Upper lobe of right lung (tissue), 1 donor: ENCODE measurements at places on chromosomes 2 and 18. TPM values are rescaled to one million over a fixed set of nuclear protein-coding genes. Genes with fewer than 3 reads are reported as not detected.

GRCh38 chr2:50863856-50864255 is 168.1 kb downstream of the NRXN1 start:
- no peak for DNase-seq

GRCh38 chr18:62394006-62394763 is 69.1 kb downstream of the TNFRSF11A start:
- DNase-seq: no peak

DNA sequence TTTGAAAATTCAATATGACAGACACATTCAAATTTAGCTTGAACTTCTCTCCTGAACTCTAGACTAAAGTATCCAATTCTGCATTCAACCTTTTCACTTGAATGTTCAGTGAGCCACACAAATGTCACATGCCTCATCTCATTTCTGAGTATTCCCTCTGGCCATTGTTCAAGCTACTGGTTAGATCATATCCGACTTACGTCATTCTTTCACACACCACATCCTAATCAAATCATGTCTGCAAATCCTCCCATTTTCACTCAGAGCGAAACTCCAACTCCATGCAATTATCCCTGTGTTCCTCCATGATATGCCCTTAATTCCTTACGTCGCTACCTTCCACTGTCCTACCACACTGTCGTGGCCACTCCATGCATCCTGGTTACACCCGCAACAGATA is 425.1 kb downstream of the CBLN2 start:
- no peak for DNase-seq

DNA sequence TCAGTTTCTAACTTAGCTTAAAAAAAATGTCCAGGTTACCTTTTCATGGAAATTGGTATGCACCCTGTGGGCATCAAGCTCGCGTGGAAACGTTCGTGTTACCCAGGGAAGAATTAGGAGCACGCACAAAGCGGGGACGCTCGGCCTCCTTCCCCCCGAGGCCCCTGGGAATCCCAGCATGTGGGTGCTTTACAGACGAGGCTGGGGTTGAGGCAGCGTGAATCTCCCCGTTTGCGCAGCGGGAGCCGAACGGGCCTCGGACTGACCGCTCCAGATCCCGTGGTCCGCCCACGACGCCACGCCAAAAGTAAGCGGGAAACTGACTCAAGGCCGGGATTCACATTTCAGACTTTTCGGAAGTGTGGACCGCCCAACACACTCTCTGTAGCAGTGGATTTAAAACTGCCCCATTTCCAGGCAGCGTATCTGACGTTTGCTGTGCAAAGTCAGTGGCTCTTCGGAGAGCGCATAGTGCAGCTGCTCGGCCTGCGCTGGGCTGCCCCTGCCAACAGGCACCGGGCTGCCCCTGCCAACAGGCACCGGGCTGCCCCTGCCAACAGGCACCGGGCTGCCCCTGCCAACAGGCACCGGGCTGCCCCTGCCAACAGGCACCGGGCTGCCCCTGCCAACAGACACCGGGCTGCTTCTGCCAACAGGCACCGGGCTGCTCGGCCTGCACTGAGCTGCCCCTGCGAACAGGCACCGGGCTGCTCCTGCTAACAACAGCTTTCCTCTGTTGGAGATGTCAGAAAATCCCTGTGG is 49.7 kb downstream of the SH3YL1 start:
- DNase-seq: no peak

DNA sequence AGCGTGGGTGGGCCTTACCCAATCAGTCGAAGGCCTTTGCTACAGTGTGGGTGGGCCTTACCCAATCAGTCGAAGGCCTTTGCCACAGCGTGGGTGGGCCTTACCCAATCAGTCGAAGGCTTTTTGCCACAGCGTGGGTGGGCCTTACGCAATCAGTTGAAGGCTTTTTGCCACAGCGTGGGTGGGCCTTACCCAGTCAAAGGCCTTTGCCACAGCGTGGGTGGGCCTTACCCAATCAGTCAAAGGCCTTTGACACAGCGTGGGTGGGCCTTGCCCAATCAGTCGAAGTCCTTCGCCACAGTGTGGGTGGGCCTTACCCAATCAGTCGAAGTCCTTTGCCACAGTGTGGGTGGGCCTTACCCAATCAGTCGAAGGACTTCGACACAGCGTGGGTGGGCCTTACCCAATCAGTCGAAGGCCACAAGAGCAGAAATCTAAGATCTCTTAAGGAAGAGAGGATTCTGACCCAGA is 16.3 kb upstream of the GAL3ST2 start:
- peak; percentile 33 for DNase-seq

DNA sequence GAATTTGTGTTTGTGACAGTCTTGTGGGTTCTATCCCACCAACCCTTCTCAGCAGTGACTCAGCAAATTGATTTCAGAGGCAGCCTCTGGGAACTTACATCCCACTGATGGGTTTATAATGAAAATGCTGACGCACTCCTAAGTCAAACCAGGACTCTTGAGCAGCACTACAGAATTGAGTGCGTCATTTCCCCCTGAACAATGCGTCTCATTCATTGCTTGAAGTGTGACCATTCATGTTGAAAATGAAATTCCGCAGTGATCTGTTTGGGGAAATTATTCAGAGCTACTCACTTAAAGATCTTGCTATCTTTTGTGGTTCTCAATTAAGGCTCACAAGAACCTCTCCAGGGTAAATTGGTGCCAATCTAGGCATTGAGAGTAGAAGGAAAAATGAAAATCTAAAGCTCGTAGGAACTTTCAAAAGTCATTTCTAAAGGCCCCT is 417.7 kb upstream of the SLC14A2 start:
- DNase-seq: no peak

DNA sequence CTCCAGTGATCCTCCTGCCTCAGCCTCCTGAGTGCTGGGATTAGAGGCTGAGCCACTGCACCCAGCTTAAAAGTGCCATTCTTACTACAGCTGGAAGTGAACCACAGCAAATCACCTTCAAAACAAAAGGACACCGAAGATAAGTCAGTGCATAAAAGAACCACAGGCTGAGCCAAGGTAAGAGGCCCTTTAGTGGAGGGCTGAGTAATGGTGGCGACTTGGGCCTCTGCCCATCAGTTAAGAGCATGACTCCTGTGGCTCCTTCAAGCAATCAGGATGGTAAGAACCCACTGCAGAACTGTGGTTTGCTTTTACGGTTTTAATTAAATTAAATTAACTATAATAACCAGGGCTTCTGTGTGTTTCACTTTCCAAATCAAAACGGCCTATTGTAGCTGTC is 75.1 kb downstream of the CTAGE1 start:
- peak; percentile 80 for DNase-seq

GRCh38 chr18:434410-434809 is 66.1 kb downstream of the COLEC12 start:
- DNase-seq: no peak

- no peak for DNase-seq
These were observed 31.0 kb downstream of the DYNAP start for GRCh38 chr18:54622084-54622483.

GRCh38 chr18:75635096-75635495 is 207.6 kb upstream of the SMIM21 start:
- DNase-seq: no peak

- DNase-seq: no peak
These were observed 323.2 kb downstream of the CYP26B1 start for GRCh38 chr2:71824436-71824835.

DNA sequence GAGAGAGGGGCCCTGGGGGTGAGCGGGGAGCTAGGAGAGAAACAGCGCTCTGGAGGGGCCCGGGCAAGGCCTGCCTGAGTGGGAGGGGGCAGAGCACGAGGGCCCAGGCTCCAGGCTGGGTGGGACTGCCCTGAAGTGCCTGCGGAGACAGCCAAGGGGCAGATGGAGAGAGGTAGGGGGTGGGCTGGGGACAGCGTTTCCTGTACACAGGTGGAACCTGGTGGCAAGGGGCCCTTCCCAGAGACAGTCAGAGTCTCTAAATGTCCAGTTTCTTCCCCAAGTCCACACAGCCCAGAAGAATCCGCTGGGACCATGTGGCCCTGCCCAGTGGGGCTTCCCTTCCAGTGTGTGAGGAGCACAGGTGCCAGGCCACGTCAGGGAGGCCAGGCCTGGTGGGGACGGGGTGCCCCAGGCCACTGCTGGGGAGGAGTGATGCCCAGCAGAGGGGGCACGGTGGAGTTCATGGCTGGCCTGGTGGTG is 1.7 kb upstream of the GPR35 start:
- peak; percentile 57 for DNase-seq

DNA sequence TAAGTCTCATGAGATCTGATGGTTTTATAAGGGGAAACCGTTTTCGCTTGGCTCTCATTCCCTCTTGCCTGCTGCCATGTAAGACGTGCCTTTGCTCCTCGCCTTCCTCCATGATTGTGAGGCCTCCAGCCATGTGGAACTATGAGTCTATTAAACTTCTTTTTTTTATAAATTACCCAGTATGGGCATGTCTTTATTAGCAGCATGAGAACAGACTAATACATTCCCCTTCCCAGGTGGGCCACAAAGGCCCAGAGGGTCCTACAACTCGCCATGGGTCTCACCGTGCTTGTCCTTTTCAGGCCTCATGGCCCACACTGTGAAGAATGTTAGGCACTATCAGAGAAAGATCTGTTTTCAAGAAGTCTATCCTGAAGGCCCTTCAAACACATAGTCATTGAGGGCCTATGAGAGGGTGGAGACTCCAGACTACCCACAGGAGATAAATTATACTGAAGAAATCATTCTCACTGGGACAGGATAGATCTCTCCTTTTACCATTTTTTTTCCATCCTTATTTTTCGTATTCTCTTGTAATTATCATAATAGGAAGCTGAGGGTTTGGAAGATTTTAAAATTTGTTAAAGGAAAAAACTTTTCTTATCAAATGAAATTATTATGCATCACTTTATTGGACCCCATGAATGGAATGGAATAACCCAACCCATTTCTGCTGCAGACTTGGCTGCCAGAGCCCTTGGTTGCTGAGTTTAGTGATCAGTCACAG is 91.0 kb upstream of the MSH2 start:
- DNase-seq: no peak

DNA sequence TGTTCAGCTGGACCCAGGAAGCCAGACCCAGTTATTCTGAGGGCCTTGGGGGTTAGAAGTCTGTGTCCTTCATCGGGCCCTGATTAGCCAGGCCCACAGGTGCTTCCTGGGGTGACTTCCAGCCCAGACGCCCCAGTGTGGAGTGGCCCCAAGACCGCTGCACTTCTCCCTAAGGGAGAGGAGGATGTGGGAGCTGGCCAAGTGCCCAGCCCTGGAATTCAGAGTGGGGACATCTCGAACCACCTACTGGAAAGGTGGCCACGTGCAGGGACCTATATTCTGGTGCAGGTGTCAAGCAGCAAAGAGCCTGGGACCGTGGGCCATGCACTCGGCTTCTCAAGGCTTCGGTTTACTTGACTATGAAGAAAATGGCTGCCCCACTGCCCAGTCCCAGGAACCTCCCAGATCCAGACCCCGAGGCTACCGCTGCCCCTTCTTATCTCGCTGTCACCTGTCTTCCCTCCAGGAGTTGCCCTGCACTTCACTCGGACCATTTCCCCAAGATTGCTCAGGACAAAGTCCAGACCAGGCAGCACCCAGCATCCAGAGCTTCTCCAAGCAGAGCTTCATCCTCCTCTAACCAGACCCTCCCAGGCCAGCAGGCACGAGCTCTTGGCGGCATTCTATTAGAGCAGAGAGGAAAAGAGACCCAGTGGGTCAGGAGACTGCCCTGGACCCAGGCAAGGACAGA is 142.8 kb upstream of the ID2 start:
- DNase-seq: peak; percentile 63

- DNase-seq: no peak
These were observed 585.6 kb downstream of the TSN start for GRCh38 chr2:122341007-122341406.

- DNase-seq: no peak
These were observed 29.9 kb downstream of the MTERF4 start for GRCh38 chr2:241072151-241072550.

- DNase-seq: no peak
These were observed 144.1 kb downstream of the UBE2E3 start for GRCh38 chr2:181124497-181124896.

GRCh38 chr2:69810550-69810949 is 18.9 kb upstream of the GMCL1 start:
- no peak for DNase-seq

- no peak for DNase-seq
These were observed 205.0 kb downstream of the RAD51AP2 start for GRCh38 chr2:17313261-17313660.

DNA sequence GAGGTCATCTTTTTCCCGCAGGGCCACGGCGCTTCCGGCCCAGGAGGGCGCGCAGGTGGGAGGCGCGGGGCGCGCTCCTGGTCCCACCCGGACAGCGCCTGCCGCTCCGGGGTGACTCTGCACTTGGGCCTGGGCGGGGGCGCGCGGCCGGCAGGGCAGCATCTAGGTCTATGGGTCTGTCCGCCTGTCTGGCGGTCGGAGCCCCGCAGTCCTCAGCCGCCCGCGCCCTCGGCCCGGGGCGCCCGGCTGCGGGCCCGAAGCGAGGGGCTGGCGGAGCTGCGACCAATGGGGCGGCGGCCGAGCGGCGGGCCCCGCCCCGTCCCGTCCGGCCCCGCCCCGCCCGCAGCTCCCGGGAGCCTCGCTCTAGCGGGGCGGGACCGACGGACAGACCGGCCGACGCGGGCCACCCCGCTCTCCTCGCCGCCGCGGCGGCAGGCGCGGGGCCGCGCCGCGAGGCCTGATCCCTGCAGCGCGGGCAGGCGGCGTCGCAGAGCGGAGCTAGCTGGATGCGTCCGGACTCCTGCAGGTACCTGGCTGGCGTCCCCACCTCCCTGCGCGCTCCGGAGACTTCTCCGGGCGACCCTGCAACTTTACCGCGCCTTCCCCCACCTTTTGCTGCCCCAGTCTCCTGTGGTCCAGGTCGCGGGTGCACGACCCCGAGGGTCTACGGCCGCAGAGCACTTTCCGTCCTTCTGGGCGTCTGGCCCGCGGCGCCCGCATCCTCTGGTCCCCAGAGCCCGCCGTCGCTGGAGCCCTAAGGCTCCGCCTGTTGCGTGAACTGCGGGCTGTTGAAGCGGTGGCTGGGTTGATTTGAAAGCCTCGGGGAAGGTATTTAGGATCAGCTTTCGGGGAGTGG is at the start of gene KCNS3:
Gene KCNS3 (plus strand): TSS at position 387 of the 856 bp plus-strand sequence. CDS start 52,342 bp downstream, outside the sequence.
- DNase-seq: peak; percentile 82

CD8B gene
- 2.1 TPM for total RNA-seq

MC2R gene
- total RNA-seq: not detected

ICOS gene
- total RNA-seq: 2.1 TPM

MYO7B gene
- total RNA-seq: 2.2 TPM

CDH7 gene
- not detected for total RNA-seq
